ENCODE measurements at places on chromosomes 4 and X. TPM values are rescaled to one million over a fixed set of nuclear protein-coding genes. Genes with fewer than 3 reads are reported as not detected.

CNGA1 gene
- total RNA-seq: 1.5 TPM

SMIM31 gene
- total RNA-seq: not detected

ANKRD50 gene
- 7.0 TPM for total RNA-seq

TMPRSS11D gene
- not detected for total RNA-seq

PAGE2 gene
- not detected for total RNA-seq

OPRPN gene
- total RNA-seq: not detected

DNA sequence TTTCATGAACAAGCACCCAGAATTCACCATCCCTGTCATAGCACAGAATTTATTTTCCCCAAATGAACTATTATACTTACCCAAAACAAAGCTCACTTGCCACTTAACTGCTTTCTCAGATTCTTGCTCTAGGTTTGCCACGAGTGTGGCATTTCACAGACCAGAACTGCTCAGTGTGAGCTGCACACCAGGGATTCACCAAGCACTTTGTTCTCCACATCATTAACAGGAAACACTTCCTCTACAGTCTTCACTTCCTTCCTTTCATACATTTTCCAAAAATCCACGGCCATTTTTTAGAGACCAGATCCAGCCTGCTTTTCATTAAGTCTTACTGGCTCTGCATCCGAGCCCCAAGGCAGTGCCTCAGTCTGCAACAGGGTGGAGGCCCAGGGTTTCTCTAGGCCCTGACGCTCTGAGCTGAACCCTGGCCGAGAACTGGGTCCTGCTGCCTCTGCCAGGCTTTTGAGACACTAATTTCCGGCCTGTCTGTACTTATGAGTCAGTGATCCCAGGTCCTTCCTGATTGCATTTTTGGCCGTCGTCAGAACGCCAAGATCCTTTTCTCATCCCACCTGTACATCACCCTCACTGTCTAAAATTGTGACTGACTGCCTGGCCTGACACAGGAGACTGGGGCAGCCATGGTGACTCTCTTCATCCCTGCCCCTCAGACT, 67.6 kb upstream of the MTNR1A start:
- no peak for DNase-seq

GRCh38 chr4:76546327-76546726, 111.3 kb downstream of the SHROOM3 start:
- no peak for DNase-seq

- DNase-seq: no peak
Observed at GRCh38 chr4:29002151-29002550, 1718.0 kb upstream of the PCDH7 start.

GRCh38 chrX:53481093-53481492, 46.9 kb upstream of the HSD17B10 start:
- peak; percentile 30 for DNase-seq

DNA sequence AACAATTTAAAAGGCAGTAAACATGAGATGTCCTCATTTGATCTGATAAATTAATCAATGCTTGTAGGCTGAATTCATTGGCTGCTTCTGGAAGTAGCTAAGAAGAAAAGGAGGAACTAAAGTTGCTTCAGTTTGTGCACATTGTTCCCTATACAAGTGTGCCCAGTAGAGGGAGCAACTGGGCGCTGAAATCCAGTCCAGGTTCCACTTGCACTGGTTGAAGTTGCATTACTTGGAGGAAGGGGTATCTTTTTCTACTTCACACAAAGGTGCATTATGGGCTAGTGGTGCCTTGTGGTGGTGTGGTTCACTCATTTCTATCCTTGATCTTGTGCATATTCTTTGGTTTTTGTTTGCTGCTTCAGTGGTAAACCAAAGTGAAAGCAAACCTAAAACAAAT, 67.9 kb upstream of the SOX3 start:
- DNase-seq: peak; percentile 24

DNA sequence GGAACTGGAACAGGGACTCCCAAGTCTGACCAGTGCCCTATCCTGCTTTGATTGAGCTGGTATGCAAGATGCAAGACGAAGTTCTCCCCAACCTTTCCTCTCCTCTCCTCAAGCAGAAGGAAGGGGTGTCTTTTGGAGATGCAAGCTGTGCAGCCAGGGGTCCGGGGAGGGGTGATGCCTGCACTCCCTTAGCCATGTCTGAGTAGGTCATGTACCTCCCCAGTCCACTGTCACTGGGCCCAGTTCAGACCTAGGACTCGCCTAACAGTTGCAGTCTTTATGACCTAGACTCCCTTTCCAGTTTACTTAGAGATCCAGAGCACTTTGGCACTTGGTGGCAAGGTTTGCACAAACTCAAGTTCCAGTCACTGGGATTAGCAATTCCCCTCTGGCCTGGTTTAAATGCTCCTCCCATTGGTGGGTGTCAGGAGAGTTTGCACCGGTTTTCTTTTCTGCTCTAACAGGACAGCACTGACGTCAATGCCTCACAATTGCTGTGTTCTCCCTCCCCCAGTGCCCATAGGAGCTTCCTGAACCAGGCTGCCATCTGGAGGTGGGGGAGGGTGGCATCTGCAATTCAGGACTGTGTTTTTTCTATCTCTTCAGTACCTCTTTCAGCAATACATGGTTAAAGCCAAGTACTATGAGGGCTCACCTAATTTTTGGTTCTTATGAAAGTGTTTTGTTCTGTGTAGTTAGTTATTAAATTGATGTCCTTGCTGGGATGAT, 782.2 kb downstream of the ARAP2 start:
- DNase-seq: no peak

DNA sequence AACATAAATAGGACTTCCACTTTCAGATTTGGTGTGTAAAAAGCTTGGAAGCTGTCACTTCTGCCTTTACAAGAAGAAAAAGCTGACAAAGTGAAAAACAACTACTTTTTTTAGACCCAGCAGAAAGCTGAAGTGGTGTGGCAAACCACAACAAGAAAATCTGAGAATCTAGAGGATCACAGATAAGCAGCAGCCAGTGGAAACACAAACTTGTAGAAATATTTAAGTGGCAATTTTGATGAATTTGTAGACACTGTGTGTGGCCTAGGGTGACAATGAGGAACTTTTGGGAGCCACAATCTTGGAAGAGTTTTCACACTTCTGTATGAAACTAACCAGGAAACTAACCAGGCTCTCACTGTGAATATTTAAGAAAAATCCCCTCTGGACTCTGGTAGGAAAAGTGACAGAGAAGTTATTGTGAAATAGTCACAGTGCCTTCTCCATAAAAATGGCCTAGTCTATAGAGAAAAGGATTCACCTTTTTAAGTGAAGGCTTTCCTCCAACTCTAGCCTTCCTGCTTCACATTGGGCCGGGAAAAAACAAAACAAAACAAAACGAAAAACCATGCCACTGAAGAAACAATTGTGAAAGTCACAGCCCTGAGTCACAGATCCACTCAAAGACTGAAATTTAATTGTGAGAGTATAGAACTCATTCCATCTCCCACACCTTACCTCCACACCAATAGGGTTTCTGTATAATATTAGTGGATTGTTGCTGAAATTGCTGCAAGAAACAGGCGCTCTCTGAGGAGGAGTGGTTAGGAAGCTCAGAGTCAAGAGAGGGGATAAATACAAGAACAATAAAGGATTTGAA, 26.7 kb upstream of the GUCY1A1 start:
- DNase-seq: no peak

DNA sequence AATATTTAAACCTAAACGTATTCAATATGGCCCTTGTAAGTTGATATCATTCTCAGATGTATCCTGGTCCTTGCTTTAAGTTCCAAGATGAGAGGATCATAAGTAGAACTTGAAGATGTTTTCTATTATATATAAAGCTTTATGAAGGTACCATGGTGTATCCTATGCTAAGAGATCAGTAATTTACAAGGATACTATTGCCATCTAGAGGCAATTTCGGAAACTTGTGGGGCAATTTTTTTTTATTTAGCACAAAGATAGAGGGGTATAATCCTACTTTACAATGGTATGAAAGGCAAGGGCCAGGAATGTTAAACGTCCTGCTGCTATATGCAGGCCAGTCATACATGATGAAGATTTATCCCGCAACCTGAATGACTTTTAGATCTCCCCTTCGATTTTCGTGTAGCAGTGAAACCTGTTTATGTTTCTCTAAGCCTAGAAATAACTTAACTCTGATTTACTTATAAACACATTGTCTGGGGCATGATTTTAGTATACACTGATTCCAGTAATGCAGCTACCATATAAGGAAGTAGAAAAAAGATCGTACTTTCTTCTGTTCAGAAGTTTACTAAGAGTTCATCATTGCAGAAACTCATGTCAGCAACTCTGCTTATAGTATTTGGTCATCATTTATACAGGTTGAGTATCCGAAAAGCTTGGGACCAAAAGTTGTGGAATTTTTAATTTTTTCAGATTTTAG, 2.6 kb downstream of the SLC25A31 start:
- DNase-seq: no peak

DNA sequence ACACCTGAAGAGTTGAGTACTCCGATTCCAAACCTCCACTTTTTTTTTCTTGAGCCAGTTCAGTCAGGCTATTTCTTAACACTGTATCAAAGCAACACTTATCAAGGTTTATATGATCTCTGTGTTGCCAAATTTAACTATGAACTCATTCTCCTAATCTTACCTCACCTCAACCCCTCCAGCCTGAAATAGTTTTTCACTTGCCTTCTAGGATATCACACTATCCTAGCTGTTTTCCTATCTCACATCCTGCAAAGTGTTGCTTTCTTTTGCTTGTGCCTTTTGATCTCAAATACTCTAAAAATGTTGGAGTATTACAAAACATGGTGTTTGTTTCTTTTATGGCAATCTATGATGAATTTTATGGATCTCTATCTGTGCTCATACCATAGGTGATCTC, 415.0 kb downstream of the CFAP47 start:
- no peak for DNase-seq
